ENCODE measurements at places on chromosomes 2 and 18. TPM values are rescaled to one million over a fixed set of nuclear protein-coding genes. Genes with fewer than 3 reads are reported as not detected.

GRCh38 chr2:219430633-219431615 is 3.7 kb upstream of the SPEG start:
- DNase-seq = no peak

The ANKRD36C gene
- 10.0 TPM for polyA plus RNA-seq

The TPO gene
- polyA plus RNA-seq = 0.17 TPM

GRCh38 chr18:11269257-11269656 is 119.9 kb upstream of the PIEZO2 start:
- DNase-seq = no peak

Measured in right renal pelvis (tissue), 4 donors.